Stimulated activated CD8-positive, alpha-beta memory T cell treated with anti-CD3 and anti-CD28 coated beads, Interleukin-15, amount 100 ng/mL, for 1 hour (primary cell): ENCODE measurements at places on chromosomes 13 and 19.

DNA sequence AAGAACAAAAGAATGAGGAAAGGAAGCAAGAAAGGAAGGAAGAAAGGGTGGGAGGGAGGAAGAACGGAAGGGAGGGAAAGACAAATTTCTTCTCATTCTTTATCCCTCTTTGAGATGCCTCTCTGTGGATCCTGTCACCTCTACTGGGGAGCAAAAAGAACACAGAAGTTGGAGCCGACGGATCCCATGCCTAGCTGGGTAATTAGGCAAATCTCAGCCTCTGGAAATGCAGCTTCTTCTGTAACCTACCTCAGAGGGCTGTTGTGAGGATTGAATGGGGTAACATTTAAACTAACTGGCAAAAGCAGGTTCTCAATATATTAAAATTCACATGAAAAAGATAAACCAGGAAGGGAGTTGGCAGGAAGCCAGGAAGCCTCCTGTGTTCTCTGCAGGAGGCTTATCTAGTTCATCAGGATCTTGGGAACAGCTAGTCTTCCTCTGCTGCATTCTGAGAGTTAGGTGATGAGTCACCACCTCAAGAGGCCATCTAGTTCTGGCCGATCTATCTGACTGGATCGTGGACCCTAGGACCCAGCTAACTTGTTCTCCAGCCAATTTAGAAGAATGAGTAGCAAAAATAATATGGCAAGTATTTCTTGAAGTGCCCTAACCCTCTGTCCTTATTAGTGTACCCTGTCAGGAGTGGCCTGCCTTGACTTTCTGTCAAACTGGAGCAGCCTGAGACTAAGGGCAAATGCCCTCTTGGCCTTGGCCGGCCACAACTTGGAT, 15.2 kb upstream of the CPB2 start:
- DNase-seq = no peak

- DNase-seq = no peak
These were observed 7.4 kb downstream of the MPND start for GRCh38 chr19:4350726-4351125.

GRCh38 chr13:88086577-88086976, 415.4 kb downstream of the SLITRK5 start:
- no peak for DNase-seq

GRCh38 chr13:94270556-94270955, 208.9 kb downstream of the DCT start:
- DNase-seq = no peak

DNA sequence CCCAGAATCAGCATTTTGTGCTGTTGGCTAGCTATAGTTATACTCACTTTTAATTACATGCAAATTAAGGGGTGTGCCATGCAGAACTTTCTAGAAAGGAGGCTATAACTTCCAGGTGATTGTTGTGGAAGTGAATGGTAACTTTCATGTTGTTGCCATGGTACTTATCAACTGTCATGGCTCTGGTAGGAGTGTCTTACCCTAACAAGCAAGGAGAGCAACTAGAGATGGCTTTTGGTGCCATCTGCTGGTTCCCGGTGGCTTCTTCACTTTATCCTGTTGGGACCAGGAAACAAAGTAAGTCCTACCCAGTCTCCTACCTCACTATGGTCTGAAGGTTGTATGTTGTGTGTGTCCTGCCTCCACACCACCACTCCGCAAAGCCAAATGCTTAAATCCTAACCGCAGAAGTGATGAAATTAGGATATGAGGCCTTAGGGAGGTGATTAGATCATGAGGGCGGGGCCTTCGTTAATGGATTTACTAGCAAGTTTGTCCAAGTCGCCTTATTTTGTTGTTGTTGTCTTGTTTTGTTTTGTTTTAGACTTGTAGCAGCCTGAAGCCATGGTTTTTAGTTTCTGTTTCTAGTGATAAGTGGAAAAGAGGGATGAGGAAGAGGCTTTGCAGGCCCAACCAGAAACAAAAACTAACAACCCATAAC, 22.6 kb downstream of the FBXL12 start:
- peak; percentile 70 for DNase-seq

- no peak for DNase-seq
These were observed 16.7 kb upstream of the GALP start for GRCh38 chr19:56159009-56159559.

DNA sequence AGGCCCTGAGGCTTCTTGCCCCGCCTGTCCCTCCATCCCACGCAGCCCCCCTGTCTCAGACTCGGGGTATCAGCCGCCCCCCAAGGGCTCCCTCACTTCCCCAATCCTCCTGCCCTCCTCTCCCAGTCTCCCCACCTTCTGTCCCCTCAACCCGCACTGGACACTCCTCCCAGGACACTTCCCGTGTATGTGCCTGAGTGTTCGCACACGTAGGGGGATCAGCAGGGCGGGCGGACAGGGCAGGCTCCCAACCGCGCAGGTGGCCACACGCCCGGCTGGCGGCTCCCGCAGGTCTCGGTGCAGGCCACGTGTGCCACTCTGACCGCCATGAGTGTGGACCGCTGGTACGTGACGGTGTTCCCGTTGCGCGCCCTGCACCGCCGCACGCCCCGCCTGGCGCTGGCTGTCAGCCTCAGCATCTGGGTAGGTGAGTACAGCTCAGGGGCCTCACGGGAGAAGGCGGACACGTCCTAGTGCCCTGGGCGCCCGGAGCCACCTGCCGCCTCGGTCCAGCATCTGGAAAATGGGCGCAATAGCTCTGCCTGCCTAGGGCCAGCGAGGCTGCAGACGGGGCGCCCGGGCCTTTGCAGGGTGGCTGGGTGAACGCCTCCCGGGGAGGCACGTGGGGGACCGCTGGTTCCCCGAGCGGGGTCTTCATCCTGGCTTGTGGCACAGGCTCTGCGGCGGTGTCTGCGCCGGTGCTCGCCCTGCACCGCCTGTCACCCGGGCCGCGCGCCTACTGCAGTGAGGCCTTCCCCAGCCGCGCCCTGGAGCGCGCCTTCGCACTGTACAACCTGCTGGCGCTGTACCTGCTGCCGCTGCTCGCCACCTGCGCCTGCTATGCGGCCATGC, 2.3 kb downstream of the KISS1R start:
- no peak for DNase-seq

DNA sequence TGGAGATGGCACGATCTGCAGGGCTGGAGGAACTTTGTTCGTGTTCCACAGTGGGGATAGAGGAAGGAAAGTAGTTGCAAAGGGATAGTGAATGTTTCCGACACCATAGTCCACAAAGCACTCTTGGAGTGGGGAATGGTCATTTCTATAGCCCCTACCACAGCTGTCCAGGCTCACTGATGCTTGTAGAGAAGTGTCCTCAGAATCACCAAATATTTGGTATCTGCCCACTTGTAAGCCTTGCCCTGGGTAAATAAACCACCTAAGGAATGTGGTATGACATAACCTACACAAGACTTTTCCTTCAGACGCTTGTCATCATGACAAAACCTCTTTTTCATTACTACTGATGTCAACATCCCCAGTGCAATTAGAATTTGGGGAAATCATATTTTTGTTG, 686.5 kb upstream of the ARGLU1 start:
- no peak for DNase-seq

DNA sequence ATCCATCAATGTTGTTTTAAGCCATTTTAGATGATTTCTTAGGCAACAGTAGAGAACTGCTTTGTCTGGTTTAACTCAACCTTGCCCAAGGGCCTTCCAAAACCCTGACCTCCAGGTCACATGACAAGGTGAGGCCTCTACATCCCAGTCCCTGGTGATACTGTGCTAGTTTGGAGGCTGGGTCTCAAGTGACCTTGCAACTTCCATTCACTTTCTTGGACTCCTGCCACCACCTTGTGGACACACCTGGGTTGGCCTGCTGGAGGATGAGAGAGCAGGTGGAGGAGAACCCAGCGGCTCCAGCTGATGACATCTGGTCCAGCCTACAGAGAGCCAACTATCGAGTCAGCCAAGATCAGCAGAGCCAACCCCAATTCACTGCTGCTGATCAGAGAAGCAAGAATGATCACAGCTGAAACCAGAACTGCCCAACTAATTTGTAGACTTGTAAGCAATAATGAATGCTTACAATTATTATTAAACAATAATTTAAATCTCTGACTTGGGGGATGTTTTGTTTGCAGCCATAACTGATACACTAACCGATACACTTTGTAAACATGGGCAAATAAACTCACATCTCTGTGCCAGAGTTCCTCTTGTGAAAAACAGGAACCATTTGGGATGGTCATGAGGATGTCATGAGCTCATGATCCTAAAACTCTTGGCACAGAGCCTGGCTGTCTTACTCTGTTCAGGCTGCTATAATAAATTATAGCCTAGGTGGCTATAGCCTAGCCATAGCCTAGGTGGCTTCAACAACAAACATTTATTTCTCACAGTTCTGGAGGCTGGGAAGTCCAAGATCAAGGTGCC, 11.5 kb downstream of the FAM187B start:
- no peak for DNase-seq

DNA sequence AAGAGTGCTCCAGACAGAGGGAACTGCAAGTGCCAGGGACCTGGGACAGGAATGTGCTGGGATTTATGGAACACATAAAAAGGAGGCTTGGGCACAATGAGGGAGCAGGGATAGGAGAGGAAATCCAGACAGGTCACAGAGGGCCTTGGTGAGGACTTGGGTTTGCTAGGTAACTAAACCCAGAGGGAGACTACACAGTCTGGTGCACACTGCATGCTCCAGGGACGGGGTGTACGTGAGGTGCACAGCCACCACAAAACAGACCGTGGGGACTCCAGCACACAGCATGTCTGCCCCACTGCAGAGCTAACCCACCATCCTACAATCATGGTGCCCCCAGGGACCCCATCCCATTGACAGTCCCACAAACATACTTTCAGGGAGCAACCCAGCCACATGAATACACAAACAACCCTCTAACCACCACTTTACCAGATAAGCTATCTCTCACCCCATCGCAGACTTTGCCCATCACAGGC, 5.5 kb upstream of the ZFP36 start:
- DNase-seq = no peak

- no peak for DNase-seq
These were observed 16.0 kb downstream of the SSC5D start for GRCh38 chr19:55504252-55504603.

- no peak for DNase-seq
These were observed 71.0 kb downstream of the ZNF568 start for GRCh38 chr19:36987091-36987490.

DNA sequence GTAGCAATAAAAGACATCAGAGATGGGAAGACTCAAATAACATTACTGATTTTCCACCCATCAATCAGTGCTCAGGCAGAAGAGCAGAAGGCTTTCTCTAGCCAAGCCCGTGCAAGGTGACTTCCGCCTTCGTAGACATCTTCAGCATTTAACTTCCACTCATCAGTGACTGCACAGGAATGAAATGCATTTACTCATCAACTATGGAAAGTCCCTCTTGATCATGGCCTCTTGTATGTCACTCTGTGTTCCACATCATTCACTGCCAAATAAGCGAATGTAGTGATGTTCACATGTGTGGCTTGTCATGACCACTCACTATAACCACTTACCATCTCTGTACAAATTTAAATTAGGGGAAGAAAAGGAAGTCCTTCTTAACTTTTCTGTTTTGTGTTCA, 49.4 kb downstream of the SACS start:
- no peak for DNase-seq

GRCh38 chr19:7605490-7606222, 10.0 kb downstream of the CAMSAP3 start:
- DNase-seq = no peak

- no peak for DNase-seq
These were observed 553.4 kb upstream of the KLF12 start for GRCh38 chr13:74687442-74688182.

GRCh38 chr13:91031508-91031907, 316.0 kb upstream of the MIR17HG start:
- no peak for DNase-seq

DNA sequence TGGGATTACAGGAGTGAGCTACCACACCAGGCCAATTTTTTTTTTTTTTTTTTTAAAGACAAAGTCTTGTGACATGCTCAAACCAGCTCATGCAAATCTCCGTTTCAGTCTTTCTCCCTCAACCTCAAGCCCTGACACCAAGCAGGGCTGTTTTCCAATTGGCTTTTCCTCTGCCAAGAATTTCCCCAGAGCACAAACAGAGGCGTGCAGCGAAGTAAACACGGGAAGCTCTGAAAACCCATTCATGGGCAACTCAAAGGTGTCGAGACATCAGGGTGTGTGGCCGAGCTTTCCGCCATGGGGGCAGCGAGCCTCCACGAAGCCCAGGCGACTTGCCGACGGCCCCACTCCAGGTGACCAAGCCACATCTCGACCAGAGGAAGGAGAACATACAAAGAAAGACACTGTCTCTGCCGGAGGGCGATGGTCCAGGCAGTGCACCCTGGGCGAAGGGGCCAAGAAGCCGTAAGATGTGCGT, 70.0 kb downstream of the INSR start:
- DNase-seq = no peak

- DNase-seq = no peak
These were observed 2.5 kb downstream of the KDM4B start for GRCh38 chr19:4971424-4971793.

GRCh38 chr19:4108767-4109625, 14.9 kb downstream of the MAP2K2 start:
- peak; percentile 35 for DNase-seq

- DNase-seq = no peak
These were observed 74.9 kb upstream of the KL start for GRCh38 chr13:32941368-32941767.

GRCh38 chr13:49421391-49421790, 22.5 kb downstream of the CAB39L start:
- DNase-seq = no peak

GRCh38 chr13:72180253-72180952, 313.4 kb upstream of the DACH1 start:
- no peak for DNase-seq

DNA sequence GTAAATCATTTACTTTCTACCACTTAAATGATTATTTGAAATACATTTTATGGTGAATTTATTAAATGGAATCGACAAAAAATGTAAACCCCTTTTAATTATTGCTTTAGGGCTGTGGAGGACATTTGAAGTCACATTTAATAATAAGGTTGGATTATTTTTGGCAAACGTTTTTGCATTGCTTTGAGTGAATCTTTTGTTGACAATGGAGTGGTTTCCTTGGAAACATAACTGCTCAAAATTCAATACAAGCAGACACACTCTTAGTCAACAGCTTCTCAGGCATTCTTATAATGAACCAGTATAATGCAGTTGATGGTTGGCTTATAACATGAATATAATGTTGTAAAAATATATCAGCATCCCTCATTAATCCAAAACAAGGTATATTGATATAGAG, 104.7 kb downstream of the DCLK1 start:
- no peak for DNase-seq

DNA sequence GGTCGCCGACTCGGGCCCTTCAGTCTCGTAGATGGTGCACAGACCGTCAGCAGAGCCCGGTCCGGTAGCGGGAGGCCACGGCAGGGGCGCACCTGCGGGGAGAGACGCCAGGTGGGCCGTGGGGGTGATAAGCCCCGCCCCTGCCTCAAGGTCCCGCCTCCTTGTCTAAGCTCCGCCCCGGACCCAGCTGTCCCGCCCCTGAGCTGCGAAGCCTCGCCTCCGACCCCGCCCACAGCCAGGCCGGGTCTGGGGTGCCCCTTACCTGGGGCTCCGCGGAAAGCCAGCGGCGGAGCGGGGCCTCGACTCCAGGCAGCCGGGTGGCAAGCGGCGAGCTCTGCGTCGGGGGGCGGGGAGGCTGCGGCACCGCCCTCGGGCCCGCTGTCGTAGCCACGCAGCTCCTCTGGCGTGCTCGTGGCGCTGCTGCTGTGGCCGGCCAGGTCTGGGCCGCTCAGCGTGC, 4.7 kb downstream of the PRR36 start:
- DNase-seq = peak; percentile 70
